ENCODE measurements at places on chromosomes 5 and 9.

GRCh38 chr5:18048449-18048848 is 414.2 kb downstream of the TAF11L14 start:
- no peak for DNase-seq

- DNase-seq, result no peak
Observed at GRCh38 chr5:180173198-180173544, 35.8 kb downstream of the RASGEF1C start.

DNA sequence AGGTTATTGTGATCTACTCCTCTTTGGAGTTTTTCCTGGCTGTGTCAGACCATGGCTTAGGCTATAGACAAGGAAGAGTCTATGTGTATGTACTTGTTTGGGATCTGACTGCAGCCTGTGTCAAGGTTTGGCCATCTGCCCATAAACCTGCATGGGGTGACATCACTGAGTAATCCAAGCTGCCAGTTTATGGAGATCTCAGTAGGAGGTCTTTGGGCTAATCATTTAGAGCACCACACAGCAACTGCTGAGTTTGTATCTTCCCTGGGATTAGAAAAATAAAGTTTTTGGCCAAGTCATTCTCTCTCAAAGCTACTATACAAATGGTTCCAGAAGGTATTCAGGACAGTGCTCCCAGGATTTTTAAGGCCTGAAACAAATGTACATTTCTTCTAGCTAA is 65.5 kb upstream of the HSPB3 start:
- DNase-seq, result no peak

- no peak for DNase-seq
Observed at GRCh38 chr5:130773813-130774212, 391.2 kb downstream of the HINT1 start.

DNA sequence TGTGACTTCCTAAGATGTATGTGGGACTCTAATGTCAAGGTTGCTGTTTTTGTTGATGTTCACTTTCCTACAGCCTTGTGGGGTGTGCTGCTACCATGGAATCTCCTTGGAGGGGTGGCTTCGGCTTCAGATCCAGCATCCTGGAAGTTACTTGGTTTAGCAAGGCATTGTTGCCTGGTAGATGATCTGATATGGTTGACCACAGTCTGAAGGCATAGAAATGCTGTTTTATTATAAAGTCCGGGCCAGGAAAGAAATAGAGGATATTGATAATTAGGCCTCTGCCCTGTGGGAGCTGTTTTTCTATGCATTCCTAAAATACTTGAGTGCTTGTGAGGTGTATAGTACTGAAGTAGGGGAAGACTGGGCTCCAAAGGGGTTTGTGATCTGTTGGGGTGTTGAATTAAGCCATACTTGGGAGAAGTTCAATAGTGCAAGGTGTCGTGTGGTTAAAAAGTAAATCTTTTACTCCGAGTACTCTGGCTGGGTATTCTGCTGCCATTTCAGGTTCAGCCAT is 27.3 kb upstream of the CREBRF start:
- no peak for DNase-seq

DNA sequence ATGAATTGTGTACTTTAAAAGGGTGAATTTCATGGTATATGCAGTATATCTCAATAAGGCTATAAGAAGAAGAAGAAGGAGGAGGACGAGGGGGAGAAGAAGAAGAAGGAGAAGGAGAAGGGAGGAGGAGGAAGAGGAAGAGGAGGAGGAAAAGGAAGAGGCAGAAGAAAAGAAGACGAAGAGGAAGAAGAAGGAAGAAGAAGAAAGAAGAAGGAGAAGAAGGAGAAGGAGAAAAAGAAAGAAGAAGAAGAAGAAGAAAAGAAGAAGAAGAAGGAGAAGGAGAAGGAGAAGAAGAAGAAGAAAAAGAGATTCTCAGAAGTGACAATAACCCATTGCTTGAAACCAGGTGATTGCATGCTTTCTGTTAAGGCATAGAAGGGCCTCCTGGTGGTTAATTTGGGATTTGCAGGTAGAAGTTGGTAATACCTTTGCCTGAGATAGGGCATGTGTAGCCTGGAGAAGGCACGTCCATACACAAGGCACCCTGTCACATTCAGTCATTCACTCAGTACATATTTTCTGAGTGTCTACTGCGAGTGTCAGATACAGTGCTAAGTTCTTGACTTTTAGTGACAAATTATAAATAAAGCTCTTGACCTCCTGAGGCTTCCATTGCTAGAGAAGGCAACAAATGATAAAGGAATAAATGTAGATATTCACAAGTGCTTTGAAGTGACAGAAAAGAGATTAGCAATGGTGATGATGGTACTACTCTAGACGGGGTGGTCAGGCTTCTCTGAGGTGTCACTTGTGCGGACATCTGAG is 231.3 kb downstream of the NPR3 start:
- no peak for DNase-seq

DNA sequence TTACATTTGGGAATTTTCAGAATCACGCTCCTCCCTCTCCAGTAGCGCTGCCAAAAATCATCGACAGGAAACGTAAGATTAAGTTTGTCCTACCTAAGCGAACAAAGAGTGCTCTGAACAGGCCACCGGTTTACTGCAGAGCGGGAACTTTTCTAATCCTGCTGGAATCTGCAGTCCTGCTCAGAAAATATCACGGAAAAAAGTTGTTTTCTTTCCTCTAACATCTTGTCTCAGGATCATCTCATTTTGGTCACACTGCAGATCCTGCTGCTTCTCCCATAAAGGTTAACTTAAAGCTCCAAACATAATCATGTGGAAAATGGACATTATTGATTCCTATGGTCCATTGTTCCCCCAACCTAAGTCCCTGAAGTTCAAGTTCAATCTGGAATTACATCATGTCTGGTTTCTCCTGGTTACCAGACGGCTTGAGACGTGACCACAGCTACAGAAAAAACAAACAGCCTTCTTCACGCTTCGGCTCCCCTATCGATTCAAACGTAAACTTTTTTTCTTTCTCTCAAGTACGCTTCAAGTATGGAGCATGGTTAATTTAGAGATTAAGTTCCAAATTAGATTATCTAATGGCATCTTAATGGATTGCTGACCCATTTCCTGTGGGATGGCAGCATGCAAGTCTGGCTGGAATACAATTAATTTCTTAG is 217.6 kb downstream of the NFIB start:
- DNase-seq, result no peak

DNA sequence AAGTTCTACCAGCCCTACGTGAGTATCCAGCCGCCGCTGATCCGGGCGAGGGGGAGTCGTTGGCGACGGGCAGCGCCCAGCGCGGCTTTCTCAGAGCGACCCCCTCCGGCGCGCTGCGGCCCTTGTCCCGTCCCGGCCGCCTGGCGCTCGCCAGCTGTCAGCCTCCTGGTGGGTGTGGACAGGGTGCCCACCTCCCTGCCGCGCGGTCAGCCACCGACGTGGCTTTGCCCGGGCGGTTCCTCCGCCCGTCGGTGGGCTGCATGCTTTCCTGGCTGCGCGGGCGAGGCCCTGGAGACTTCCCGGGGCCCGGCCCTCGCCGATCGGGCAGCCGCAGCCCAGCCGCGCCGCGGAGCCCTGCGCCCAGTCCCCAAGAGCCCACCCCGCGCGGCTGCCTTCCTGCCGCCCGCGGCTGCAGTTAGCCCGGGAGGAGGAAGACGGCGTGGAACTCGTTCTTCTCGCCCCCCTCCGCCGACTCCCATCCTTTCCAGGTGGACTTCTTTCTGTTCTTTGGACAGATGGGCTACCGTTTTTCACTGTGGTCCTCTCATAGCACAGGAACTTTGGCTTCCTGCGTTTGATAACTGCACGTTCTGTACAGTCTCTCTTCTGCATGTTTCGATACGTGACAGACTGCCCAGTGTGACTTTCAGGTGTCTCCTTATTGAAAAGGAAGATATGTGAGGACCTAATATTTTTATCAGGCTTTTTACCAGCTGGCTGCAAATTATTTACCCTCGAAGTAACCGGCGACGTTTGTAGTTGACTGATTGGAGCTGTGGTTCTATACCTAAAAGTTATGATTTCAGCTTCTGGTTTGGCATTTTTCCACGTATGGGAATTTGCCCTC is 577 bp downstream of the AP3S1 start:
- peak; percentile 13 for DNase-seq

DNA sequence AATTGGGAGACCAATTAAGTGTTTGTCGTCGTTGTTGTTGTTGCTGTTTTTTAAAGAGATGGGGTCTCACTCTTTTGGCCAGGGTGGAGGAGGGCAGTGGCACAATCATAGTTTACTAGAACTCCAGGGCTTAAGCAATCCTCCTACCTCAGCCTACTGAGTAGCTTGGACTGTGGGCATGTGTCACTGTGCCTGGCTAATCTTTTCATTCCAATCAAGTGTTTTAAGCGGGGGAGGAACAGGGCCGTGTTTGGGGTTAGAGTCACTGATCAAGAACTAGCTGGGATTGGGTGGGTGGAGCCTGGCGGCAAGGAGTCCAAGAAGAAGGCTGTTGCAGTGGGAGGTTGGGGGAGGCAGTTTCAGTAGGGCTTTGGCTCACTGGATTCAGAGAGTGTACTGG is 13.8 kb downstream of the SNX30 start:
- no peak for DNase-seq

GRCh38 chr9:135299239-135299590 is 180.4 kb upstream of the PPP1R26 start:
- no peak for DNase-seq

GRCh38 chr5:109006129-109006528 is 258.4 kb downstream of the FER start:
- no peak for DNase-seq

GRCh38 chr9:129867136-129868022 is 32.1 kb downstream of the USP20 start:
- DNase-seq, result no peak

DNA sequence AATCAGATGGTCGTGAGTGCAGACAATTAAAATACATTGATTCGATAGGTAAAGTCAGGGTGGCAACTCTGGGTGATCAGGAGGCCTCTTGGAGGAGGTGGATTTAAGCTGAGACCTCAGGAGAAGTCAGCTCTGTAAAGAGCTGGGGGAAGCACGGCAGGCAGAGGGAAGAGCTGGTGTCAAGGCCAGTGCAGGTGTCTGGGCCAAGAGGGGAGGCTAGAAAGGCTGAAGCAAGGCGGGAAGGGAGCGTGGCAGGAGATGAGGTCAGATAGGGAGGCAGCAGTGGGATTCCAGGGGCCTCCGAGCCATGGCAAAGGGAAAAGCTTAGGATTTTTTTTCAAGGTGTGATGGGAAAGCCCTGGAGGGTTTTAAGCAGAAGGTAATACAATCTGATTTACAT is 178.7 kb downstream of the FSTL4 start:
- DNase-seq, result no peak

GRCh38 chr9:132516911-132517310 is 65.5 kb upstream of the BARHL1 start:
- DNase-seq, result no peak

- no peak for DNase-seq
Observed at GRCh38 chr5:173714551-173715428, 98.3 kb upstream of the BOD1 start.

DNA sequence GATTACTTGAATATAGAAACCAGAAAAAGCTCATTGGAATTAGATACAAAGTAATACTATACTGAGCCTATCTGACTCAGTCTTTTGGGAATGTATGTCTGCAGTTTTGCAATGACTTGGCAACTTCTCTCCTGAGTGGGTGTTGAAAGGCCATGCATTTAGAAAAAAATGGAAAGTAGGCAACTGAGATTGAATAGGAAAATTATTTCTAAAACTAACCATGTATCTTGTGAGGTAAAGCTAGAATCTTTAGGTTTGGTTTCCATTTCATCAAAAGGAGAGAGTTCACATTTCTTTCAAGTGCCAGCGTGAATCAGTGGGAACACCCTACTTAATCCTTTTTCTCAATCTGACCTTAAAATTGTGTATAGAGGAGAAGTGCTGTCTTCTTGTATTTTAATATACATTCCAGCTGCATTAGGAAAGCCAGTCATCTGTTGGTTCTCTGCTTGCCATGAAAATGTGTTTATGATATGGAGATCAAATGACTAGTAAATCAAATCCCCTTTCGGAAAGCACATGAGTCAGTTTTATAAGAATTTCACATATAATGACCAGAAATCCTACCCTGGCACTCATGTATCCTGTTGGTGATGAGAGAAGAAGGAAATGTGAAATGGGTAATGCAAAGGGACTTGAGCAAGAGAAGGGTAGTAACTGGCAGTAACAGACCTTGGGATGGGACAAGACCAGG is 30.4 kb downstream of the NFX1 start:
- DNase-seq, result no peak

GRCh38 chr9:126290871-126291270 is 35.8 kb upstream of the MVB12B start:
- DNase-seq, result no peak

DNA sequence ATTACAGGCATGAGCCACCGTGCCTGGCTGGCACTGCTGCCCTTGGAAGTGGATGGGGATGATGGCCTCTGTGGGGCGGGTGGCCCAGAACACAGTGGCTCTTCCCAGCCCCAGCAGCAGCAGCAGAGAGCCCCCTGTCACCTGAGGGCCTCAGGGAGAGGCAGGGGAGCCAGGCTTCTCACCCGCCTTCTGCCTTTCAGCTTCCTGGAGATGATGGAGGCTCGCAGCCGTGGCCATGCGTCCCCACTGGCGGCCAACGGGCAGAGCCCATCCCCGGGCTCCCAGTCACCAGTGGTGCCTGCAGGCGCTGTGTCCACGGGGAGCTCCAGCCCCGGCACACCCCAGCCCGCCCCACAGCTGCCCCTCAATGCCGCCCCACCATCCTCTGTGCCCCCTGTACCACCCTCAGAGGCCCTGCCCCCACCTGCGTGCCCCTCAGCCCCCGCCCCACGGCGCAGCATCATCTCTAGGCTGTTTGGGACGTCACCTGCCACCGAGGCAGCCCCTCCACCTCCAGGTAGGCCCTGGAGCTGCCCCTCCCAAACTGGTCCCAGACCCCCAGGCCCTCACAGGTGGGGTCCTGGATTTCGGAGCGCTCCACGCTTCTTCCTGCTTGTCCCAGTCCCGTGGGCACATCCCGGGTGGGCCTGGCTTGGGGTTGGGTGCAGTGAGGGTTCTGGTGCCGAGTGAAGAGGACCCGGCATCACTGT is 5.0 kb upstream of the AJM1 start:
- no peak for DNase-seq
